Left ventricle myocardium superior (tissue), 1 donor: ENCODE measurements at places on chromosomes 7 and 10. TPM values are rescaled to one million over a fixed set of nuclear protein-coding genes. Genes with fewer than 3 reads are reported as not detected.

- DNase-seq: no peak
These were observed 24.7 kb downstream of the EXOC6 start for GRCh38 chr10:92873029-92873428.

GRCh38 chr10:66591865-66592264 is 334.0 kb upstream of the LRRTM3 start:
- no peak for DNase-seq

- DNase-seq: no peak
These were observed 34.2 kb upstream of the PPP1R9A start for GRCh38 chr7:94873239-94873638.

DNA sequence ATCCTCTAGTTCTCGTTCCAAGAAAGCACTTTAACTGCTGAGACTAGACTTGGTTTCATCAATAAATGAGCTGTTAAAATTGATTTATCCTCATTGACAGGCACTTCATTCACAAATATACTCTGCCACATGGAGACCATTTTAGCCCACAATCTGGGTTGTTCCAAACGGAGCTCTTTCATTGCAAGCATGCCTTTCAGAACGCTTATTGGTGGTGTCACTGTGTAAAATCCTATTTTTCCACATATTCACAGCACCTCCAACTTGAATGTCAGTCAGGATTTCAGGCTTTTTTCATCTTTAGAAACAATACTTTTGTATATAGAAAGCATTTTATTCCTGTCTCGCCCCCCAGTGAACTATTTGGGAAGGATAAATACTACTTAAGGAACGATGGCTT is 424.7 kb upstream of the NRP1 start:
- no peak for DNase-seq

- DNase-seq: no peak
These were observed 35.9 kb downstream of the ACSM6 start for GRCh38 chr10:95229724-95230627.

DNA sequence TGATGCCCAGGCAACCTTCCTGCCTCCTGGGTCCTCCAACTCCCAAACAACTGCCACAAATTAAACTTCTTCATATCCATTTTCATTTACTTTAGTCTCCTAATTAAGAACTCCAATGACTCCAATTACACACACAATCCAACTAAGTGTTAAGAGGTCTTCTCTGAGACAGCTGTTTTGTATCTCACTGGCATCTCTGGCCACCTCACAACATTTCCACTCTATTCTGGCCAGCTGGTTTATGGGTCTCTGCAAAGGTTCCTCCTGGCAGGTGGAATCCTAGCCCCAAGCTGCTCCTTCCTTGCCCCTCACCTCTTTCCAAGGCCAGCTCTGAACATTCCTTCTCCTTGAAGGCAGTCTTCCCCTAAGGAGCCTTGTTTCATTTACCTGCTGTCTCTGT is 123.1 kb upstream of the HPS1 start:
- DNase-seq: no peak

Gene DGKI
- total RNA-seq: 0.47 TPM

Gene PLCE1
- 4.6 TPM for total RNA-seq

Gene NUTM2B
- total RNA-seq: 1.2 TPM

Gene OR2A12
- not detected for total RNA-seq

Gene MOGAT3
- not detected for total RNA-seq
